ENCODE measurements at places on chromosomes 1 and 21.

DNA sequence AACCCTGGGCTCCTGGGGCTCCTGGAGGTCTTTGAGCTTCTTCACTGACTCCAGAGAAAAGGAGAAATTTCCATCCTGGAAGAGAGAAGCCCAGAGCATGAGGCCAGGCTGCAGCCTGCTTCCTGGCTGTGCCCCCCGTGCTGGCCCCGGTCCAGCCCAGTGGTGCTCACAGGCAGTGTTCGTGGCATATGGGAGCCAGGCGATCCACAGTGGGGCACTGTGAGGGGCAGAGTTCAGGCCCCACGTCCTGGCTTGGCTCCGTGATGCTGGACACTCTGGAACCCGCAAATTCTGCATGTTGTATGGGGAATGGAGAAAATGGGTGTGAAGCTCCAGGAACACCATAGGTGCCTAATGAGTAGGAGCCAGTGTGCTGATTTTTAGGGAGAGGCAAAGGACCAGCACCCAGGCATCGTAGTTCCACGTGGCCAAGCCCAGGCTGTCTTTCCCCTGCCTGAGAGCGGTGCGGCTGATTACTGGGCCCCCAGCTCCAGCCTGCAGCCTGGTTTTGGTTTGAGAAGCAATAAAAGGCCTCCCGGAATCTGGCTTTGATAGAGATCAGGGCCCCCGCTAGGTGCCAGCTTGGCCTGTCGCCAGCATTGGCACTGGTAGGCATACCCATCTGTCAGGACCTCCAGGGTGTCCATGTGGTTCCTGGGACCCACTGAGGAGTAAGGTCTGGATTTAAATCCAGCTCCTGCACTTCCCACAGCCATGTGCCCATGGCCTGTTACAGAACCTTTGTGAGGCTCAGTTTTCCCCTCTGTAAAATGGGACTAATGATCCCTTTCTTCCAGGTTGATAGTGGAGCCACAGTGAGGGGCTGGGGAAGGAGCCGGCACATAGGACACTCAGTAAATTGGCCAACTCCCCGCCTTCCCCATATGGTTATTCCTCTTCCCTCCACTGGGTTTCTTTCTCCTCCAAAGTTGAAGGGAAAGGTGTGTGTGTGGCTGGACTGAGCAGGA, 725 bp downstream of the GUCA2A start:
- DNase-seq = no peak

- no peak for DNase-seq
Observed at GRCh38 chr1:235324296-235324695, 3.7 kb downstream of the ARID4B start.

DNA sequence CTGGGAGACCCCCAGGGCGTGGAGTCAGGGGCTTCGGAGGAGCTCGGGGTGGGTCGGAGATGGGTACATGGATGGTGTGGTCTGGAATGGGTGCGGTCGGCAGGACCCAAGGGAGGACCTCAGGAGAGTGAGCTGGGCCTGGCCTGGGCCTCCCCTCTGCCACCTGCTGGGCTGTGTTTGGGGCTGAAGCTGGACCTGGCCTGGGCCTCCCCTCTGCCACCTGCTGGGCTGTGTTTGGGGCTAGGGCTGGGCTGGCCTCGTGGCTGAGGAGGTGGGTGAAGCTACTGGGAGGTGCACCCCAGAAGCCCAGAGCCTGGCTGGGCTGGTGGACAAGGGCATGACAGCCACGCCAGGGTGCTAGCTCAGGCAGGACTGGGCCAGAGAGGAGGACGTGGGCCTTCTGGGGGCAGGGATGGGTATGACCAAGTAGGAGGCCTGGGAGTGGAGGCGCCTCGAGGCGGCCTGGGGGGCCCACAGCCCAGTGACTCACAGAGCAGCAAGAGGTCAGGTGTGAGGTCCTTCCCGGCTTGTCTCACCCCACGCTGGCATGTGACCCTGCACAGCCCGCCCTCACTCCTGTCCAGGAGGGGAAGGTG, 14.5 kb downstream of the SAMD11 start:
- no peak for DNase-seq

DNA sequence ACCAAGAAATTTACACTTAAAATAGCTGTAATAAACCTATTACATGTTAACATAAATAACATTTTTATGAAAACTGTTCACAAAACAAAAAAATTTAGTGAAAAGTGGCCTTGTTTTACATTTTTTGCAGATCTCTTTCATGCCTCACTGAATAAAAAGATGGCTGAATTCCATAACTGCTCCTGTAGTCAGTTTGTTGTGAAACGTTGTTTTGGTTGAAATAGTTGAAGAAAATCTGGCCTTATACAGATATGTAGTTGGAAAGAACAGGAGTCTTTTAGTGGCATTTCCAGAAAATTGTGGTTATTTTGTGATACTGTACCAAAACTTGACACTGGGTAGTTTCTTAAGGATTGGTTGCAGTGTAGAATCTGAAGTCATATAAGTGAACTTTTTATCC, 18.1 kb downstream of the ITSN1 start:
- no peak for DNase-seq

- no peak for DNase-seq
Observed at GRCh38 chr1:212004895-212005608, 30.3 kb downstream of the INTS7 start.

- no peak for DNase-seq
Observed at GRCh38 chr1:99456536-99456935, 189.4 kb upstream of the PALMD start.

DNA sequence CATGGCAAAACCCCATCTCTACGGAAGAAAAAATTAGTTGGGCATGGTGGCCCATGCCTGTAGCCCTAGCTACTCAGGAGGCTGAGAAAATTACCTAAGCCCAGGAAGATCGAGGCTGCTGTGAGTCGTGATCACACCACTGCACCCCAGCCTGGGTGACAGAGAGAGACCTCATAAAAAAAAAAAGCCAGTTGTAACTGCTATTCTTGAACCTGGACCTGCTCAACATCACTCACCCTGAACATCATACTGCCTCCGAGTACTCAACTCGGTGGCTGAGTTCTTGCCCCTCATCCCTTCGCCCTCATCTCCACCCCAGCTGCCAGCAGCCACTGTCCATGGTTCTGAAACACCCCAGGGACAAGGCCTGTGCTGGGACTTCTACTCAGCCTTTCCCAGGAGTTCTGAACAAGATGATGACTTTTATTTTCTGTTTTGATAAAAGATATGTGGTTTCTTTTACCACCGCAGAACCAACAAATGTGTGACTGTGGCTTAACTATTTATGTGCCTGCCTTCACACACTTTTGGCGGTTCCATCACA, 5.4 kb upstream of the DISP3 start:
- DNase-seq = no peak

Data from activated T-cell treated with anti-CD3 and anti-CD28 coated beads, Interleukin-2, amount 50 U/mL, for 4 hours (primary cell).